Activated CD8-positive, alpha-beta memory T cell treated with anti-CD3 and anti-CD28 coated beads, Interleukin-2, amount 50 U/mL, for 48 hours (primary cell): ENCODE measurements at places on chromosomes 4 and X.

DNA sequence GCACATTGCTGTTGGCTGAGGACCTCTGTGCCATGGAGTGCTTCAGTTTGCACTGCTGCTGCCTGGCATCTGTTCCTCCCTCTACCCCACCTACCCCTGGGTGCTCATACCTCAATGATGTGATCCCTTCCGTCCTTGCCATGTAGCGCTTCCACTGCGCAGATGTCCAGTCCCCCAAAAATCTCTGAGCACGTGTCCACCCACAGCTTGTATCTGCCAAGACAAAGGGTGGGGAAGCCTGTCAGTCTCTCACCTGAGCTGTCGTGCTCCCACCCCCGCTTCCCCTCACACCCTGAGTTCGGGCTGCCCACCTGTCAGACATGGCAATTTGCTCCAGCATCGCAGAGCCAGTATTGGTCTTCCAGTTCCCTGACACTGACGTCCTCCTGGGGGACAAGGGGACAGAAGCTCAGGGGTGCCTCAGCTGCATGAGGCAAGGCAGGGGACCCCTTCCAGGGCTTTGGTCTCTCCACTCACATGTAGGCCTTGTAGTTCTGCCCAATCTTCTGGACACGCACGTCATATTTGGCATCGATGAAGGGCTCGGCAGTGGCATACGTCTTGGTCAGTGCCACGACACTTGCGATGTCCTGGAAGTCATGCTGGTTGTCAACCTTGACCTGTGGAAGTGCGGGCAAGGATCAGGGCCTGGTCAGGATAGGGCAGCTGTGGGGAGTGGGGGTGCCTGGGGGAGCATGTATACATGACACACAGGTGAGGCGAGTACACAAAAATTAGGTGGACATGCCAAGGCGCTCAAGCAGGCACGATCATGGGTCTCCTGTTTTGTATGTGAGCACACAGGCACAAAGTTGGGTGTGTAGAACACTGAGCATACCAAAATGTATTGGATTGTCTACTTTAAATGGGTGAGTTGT, 6.0 kb upstream of the TIMP1 start:
- DNase-seq: no peak

GRCh38 chr4:168744021-168744420, 247.2 kb downstream of the PALLD start:
- DNase-seq: no peak

GRCh38 chr4:57116245-57116644, 6.1 kb upstream of the IGFBP7 start:
- no peak for DNase-seq

GRCh38 chrX:69051901-69052300, 113.4 kb downstream of the PJA1 start:
- no peak for DNase-seq

DNA sequence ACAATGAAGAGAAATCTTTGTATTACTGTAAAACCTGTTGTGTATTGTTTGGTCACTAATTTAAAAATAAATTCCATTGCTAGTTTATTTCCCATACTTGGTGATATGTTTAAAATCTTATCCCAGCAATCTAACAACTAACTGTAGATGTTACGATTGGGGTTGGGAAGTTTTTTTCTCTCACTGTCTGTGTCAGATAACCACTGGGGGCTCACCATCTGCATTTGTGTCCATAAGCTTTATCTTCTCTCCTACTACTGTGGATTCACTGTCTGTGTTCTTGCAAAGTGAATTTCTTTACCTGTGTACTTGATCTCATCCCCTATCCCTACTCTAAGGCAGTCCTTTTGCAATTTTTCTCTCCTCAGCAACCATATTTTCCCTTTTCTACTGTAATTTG, 81.3 kb downstream of the STIM2 start:
- DNase-seq: no peak

GRCh38 chr4:111475001-111475400, 670.3 kb upstream of the FAM241A start:
- no peak for DNase-seq

DNA sequence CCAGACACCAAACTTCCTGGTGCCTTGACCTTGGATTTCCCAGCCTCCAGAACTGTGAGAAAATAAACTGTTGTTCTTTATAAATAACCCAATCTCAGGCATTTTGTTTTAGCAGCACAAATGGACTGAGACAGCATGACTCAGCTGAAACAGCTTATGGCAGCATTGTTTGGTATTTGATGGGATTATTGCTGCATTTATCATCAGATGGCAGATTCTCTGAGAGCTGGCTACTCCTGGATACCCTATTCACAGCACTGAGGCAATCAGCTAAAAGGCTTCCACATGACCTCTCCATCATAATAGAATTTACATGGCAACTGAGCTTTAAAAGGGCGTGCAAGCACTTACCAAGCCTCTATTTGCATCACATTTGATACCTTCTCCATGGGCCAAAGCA, 623.1 kb upstream of the CPEB2 start:
- no peak for DNase-seq

DNA sequence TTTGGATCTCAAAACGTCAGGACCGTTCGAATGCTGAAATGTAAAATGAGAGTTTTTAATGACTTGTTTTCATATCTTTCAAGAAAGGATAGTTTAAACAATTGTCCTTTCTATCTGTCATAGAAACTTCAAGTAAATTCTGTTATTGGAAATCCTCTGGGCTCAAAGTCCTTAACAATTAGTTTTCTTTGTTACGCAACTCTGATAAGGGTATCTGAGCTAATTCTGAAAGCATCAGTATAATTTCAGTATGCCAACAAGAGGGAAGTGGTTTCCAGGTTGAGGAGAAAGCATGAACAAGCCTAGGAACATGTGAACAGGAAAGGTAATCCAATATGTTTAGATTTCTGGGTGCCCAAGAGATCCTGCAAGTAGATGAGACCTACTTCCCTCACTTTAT, 22.0 kb downstream of the ADH7 start:
- no peak for DNase-seq

DNA sequence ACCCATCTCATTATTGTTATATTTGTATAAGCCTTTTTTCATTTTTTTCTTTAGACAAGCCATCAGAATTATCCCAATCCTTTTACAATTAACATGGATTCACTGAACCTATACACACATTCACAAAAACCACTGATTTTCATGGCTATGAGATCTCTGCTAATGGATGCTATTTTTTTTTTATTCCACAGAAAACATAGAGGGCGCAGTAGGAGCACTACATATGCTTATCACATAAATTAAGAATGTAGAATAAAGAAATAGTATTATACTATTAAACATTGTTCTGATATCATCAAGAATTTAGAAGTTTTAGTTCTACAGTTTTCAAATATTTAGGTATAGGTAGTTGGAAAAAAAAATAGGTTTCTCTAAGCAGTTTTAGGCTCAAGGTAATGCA, 1477.4 kb downstream of the ARAP2 start:
- no peak for DNase-seq

- DNase-seq: no peak
Observed at GRCh38 chrX:44775726-44776125, 68.1 kb upstream of the DUSP21 start.

GRCh38 chrX:18643853-18644252, 28.1 kb downstream of the RS1 start:
- DNase-seq: no peak

GRCh38 chrX:7347465-7347864, 199.5 kb upstream of the PUDP start:
- DNase-seq: no peak

GRCh38 chrX:46910415-46910814, 1.8 kb upstream of the JADE3 start:
- DNase-seq: no peak

DNA sequence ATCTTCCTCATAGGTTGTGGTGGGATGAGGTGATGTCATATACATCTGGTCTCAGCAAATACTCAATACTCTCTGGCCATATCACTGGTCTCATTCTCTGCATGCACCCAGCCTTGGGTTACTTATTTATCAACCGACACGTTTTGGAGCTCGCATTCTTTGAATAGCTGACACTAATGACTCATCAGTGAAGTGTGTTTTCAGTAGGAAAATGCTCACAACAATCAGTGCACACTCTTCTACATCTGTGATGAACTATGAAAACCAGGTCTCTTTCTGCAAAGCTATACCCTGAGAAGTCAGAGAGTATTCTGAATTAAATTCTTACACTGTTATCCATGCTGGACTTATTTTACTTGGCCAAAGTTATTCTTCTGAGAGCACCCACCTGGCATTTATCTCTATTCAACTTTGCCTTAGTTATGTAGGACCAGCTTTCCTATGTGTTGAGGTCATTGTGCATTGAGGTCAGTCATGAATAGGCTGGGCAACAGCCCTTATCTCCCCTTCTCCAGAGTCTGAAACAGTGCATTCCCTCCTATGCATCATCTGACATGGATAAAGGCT, 58.7 kb upstream of the DHX15 start:
- no peak for DNase-seq

GRCh38 chrX:42900947-42901346, 123.0 kb upstream of the PPP1R2C start:
- DNase-seq: no peak

DNA sequence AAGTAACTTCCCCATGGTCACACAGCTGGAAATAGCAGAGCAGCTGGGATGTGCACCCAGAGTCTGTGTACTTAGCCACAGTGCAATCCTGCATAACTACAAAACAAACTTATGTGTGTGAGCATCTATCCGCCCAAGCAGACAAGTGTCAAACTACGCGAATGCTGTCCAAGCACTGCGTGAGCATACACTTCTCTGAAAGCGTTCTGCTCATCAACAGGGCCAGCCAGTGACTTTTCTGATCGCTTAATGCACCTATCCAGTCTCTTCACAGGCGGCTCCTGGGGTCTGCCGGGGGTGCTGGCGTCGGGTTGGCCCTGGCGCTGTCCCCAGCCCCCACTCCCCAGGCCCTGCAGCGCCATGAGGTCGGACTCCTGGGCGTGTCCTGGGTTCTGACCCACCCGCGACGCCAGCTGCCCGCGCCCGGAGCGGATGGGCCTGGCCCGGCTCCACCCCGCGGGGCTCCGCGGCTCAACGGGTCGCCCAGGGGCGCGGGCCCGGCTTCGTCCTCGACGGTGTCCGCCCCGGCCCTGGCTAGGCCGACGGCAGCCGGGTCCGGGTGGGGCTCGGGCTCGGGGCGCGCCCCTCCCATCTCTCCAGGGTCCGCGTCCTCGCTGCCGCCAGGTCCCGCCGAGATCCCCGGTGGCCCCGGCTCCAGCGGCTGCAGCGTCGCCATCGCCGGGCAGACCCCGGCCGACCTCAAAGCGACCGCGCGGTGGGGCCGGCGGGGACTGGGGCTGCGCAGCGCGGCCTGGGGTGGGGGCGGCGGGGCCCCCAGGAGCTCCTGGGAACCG, 1.3 kb upstream of the ZNF141 start:
- DNase-seq: peak; percentile 55

- DNase-seq: no peak
Observed at GRCh38 chrX:39616098-39616729, 481.5 kb downstream of the BCOR start.
